ENCODE measurements at places on chromosomes 2 and 18.

- DNase-seq: no peak
These were observed 105.1 kb downstream of the NDUFA10 start for GRCh38 chr2:239919774-239920692.

- DNase-seq: no peak
These were observed at the start of gene ARHGAP25 for GRCh38 chr2:68734688-68735525. Gene ARHGAP25 (plus strand): TSS chr2:68734811. CDS start chr2:68735200, 389 bp downstream.

- no peak for DNase-seq
These were observed 1390.4 kb downstream of the SUCLG1 start for GRCh38 chr2:83068714-83069113.

- DNase-seq: no peak
These were observed 75.3 kb downstream of the STPG4 start for GRCh38 chr2:47079515-47080412.

DNA sequence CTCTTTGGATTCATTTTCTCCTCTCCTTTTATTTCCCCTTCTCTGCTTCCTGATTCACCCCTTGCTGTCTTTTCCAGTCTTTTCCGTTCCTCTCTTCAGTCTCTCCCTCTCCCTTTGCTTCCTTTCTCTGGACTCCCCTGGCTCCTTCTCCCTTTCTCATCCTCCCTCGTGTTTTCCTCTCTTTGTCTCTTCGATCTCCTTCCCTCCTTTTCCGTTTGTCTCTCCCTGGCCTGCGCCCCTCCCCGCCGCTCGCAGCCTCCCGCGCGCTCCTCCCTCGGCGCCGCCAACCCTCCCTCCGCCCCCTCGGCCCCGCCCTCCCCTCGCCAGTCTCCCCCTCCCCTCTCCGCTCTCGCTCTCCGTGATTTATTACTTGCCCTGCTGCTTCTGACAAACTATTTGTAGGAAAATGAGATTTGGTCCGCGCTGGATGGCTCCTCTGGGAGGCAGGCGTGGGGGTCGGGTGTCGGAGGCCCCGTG is 46.0 kb upstream of the PAX8 start:
- DNase-seq: peak; percentile 38

- DNase-seq: no peak
These were observed 728 bp downstream of the FAM168B start for GRCh38 chr2:131092458-131093005.

- DNase-seq: no peak
These were observed 27.9 kb upstream of the RNU4ATAC start for GRCh38 chr2:121502781-121503180.

DNA sequence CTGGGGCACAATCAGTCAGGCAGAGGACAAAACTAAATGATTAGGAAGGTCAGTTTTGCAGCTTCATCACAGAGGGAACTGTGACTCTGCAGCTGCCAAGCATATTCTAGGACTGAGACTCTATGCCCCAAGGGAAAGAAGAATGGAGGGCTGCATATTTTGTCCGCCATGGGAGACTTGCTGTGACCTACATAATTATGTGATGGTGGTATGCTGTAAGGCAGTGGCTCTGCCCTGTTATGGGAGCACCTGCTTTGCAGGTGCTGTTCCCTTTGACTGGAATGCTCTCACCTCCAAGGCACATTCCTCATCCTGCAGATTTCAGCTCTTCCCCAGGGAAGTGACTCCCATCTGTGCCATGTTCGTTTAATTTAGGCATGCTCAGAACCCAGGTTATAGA is 261.9 kb upstream of the EPHA4 start:
- no peak for DNase-seq

DNA sequence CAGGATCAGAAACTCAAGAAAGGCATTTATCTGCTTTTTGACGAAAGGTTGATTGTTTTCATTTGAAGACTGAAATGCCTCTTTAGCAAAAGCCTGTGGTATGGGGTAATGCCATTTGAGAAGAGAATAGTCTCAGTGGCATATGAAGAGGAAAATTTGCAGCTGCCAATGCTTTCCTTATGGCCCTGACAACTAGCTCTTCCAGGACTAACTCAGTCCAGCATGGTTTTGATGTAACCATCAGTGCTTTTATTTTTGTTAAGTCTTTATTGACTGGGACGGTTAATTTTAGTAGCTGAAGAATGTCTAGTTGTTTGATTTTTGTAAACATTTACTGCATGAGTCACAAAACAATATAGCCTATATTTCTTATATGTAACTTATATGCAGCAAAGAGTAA is 158.4 kb downstream of the LNPK start:
- DNase-seq: no peak

GRCh38 chr2:62042944-62043343 is 137.5 kb downstream of the COMMD1 start:
- DNase-seq: no peak

GRCh38 chr2:231769170-231770136 is 11.6 kb downstream of the PDE6D start:
- no peak for DNase-seq

DNA sequence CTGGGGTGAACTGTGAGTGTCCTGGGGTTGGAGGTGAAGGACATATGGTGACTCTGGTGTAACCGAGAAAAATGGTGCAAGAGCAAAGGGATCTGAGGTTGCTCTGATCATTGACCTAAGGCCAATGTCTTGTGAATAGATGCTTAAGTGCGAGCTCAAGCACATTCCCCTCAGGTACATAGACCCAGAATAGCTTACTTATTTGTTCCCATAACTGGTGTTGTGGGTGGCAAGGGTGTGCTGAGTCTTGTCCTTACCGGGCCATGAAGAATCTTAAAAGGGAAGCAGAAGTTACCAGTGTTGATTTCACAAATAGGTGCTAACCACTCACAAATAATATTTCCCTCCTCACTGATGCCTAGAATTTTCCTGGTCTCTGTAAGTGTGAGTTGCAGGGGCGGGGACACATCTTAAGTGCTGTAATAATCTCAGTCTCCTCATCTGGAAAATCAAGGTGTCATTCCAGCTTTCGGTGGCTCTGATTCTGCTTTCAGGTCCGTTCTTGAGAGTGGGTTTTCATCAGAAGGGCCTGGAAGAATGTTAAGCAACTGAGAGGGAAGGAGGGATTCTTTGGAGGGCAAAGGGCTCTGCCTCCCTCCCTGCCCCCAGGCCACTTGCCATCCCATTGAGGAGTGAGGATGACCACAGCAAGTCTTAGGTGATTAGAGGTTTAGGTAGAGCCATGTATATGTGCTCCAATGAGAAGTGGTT is 54.9 kb downstream of the LIPG start:
- DNase-seq: no peak

GRCh38 chr2:233022561-233022960 is 9.5 kb upstream of the NGEF start:
- no peak for DNase-seq

DNA sequence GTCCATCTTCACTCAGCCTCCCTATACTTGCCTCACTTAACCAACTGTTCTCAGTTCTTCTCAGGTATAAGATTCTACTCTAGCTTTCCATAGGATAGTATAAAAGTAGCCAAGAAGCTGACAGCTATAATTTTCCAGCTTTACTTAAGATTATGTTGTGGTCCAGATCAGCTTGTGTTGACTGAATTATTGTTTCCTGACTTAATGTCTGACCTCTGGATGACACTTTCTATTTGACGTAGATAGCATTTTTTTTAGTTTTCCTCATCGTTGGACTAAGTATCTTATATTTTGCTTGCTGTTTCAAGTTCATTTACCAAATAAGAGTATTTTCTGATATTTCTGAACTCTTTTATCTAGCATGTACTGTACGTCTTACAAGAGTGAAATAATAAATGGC is 1272.5 kb upstream of the CDH2 start:
- DNase-seq: no peak

DNA sequence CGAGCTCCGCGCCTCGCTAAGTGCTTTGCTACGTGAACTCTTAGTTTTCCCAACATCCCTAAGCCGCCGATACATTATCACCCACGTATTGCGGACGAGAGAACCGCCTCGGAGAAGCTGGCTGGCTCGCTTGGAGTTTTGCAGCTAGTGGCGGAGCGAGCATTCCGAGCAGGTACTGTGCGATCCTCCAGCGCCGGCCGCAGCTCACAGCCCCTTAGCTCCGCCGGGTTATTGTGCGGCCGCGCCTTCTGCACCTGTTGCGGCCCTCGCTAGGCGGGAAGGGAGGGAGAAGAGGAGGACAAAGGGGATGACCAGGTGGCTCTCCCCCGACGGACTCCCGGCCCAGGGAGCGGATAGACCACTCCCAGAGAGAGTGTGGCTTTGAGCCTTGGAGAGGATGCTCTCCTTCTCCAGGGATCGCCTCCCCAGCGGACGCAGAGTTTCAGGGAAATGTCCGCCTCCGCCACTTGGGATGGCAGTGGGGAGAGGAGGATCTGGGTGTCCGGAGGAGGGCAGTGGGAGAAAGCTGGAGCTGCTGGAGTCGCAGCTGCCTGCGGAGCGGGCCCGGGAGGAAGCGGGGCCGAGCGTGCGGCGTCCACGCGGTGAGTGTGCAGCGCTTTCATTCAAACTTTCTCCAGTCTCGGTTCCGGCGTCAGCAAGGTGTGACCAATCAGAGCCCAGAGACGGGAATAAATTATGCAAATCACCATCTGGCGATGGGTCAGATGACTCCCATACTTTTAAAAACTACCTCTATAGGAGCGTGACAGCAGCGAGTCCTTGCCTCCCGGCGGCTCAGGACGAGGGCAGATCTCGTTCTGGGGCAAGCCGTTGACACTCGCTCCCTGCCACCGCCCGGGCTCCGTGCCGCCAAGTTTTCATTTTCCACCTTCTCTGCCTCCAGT is at the start of gene LIPG:
LIPG (plus strand) TSS at position 769 of the 905 bp plus-strand sequence. CDS start 252 bp downstream, outside the sequence.
- peak; percentile 64 for DNase-seq

DNA sequence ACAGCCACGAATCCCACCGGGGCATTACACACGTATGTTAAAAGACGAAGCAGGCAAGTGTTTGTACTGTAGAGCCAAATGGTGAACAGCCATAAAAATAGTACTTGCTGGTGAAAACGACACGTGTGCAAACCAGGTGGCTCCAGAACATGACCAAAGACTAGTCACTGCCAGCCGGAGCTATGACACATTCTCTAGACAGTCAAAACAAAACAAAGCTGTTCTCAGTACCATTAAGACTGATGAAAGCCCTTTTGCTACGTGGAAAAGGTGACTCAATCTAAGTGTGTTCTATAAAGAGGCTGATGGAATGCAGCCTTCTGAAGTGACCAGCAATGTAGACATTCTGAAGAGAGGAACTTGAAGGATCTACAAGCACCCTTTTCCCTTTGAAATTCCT is 367.7 kb upstream of the NETO1 start:
- DNase-seq: no peak

GRCh38 chr2:48728840-48729239 is 26.7 kb downstream of the LHCGR start:
- DNase-seq: no peak

DNA sequence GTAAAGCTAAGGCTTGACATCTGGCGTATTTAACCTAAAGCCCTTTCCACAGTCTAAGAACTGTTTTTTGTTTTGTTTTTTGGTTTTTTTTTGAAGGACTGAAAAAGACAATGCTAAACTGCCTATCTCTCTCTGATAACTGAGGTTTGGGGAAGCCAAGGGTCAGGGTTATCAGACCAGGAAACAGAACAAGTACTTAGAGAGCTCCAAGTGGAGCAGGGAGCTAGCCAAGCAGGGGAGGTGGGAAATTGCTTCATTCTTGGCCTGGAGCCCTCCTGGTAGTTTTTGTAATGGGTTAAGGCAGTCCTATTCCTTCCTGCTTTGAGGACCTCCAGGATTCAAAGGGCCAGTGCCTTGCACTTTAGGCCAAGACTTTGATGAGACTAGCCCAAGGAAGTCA is 154.3 kb upstream of the LTBP1 start:
- DNase-seq: no peak

DNA sequence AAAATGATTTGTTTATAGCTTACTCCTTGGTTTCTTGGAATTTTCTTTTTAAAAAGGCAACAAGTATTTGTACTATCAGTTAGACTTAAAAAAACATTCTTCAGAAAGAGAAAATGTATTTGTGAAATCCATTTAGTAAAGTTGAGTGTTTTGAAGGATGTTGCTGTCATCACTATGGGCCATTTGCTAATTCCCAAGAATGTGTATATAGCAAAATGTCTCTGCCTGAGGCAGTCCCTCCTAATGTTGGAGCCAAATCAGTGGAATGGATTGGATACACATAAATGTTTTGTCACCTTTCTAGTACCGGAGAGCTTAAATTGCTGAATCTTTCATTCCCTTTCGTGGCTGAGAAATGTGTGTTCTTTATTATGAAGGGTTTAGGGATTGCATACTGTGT is 890.2 kb upstream of the ZEB2 start:
- DNase-seq: no peak

GRCh38 chr18:32026491-32027086 is 8.0 kb downstream of the RNF125 start:
- no peak for DNase-seq

DNA sequence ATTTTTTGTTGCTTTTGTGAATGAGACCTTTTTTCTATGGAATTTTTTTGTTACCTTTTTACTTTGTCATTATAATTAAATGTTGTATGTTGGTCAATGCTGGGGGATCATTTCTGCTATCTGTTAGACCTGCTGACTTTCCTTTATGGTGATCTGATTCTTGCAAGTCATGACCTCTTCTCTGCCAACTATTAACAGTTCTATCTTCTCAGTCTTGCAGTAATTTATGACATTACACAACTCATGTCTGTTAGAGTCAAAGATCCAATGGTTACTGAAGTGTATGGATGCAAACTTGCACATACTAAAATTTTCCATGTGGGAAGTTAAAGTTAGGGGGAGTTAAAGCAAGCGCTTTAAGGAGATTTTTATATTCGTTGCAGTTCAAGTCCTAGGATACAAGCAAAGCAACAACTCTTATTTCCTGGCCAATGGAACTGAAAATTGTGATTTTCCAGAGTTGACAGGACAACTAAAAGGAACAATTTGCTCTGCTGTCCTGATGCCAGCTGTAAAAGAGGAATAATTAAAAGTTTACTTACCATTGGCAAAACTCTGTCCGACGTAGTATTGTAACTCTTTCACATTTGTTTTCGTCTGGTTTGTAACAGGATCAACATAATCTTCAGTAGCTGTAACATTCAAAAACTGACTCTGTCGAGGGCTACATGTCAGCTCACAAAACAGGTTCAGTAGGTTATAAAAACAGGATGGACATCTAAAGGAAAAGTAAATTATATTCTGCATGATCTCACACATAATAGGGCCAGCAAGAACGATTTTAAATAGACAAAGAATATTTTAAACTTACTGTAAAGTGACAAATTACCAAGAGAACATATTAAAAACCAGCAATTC is 17.8 kb downstream of the NPC1 start:
- DNase-seq: no peak

DNA sequence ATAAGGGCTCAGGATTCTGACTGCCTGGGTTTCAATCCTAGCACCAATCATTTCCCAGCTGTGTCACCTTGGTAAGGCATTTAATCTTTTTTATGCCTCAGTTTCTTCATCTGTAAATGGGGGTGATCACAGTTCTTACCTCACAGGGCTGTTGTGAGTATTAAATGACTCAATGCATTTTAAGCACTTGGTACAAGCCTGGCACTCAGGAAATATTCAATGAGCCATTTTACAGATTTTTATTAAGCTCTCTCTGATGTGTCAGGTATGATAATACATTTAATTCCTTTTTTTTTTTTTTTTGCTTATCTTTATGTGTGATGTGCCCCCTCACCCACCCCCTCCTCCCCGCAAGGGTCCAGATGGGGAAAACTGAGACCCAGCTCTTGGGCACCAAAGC is 12.0 kb downstream of the SPEG start:
- no peak for DNase-seq
